ENCODE measurements at places on chromosomes 4 and X.

DNA sequence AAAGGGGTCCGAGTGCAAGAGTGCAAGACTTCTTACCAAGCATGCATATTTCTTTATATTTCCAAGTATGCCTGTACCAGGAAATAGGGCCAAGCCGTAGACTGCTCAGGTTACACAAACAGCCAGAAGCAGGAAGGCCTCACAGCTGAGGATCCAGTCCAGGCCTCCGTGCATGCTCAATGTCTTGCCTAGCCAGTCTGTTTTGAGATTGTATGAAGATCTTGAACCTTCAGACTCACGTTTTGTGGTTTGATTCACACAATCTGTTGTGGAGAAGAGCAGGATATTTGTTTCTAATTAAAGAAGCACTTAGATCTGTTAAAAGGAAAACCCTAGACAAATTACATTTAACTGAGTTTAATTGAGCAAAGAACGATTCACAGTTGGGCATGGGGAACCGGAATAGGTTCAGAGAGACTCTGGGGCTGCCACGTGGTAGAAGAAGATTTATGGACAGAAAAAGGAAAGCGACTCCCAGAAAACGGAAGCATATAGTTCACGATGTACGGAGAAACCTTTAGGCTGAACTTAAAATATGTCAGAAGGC lies 1.2 kb downstream of the MGST2 start:
- no peak for DNase-seq

GRCh38 chr4:134028421-134028820 lies 173.2 kb downstream of the PABPC4L start:
- no peak for DNase-seq

DNA sequence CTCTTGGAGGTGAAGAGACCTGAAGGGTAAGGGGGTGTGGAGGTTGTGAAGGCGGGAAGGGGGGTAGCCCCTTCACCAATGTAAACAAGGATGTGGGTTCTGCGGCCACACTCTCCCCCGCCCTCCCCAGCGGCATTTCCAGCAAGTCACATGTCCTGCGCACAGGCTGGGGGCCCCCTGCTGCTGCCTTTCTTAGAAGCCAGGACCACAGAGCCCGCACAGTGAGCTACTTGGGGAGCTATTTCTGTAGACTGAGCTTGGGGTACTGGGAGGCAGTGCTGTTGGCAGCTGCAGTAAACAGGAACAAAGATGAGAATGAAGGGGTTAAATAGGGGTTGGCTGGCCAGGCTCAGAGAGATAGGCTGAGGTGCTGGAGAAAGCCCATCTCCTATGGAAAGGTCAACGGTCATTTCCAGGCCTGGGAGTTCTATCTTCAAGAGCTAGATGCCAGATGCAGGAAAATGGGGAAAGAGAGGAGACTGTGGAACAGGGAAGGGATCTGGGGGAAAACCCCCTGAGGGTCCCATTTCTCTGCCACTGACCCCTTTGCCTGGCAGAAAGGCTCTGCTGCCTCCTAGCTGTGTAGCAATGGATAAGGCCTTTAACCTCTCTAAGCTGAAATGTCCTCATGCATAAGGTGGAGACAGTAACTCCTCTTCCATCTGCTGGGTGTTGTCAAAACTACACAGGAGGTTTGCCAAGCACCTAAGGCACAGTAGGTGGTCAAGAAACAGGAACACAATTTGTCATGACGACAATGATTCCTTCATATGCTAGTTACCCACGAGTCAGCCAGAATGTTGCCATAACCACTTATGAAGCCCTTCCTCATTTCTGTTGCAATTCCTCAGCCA lies 18.5 kb upstream of the PIM2 start:
- peak; percentile 21 for DNase-seq

DNA sequence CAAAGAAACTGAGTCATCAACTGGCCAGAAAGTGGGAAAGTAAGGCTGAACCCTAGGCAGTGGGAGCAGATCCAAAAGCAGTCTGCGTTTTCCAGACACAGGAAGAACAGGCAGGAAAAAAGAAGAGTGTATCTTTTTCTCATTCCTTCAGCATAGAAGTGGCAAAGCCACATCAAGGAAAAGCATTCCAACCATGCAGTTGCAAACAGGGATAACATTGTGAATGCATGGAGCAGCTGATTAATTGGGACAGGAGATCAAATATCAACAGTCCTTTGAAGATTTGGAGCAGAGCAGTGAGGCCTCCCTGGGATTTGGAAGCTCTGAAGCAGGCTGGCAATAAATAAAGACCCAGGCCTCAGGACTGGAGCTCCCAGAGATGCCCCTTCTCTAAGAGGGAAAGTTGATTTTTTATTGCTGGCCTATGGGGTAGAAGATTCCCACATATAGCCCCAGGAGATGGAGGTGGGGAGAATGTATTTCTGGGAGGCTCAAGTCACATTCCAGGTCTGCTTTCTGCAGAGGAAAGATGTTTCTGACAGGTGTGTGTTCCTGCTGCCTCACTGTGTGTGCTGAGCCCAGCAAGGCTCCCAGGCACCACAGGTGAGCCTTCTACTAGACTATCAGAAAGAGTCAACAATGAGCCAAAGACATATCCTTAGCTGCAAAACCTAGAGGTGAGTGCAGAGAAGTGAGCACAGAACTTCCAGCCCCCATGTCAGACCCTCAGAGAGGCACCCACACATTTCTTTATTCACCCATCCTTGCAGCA lies 222.5 kb downstream of the RAB28 start:
- DNase-seq = no peak

GRCh38 chr4:186095406-186095805 lies 9.1 kb upstream of the FAM149A start:
- no peak for DNase-seq

GRCh38 chr4:962231-963208 lies 10.8 kb downstream of the DGKQ start:
- DNase-seq = peak; percentile 12

DNA sequence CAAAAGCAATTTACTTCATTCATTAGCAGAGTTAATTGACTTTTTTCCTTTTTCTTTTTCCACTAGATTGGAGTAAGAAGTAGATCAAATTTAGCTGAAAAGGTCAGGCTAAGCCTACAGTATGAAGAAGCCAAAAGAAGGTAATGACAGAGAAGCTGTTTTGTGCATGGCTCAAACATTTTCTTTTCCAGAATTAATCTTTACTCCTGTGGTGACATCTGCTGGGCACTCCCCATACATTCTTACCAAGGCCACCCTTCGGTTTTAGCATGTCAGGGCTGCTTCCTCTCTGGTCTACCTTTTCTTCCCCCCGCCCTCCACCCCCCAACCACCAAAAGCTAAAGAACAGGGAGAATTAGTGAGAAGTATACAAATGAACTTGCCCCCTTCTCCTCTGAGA lies 70.2 kb downstream of the CLDN22 start:
- DNase-seq = peak; percentile 33

- no peak for DNase-seq
Measured at GRCh38 chrX:125505207-125505606, 185.5 kb downstream of the TEX13C start.

DNA sequence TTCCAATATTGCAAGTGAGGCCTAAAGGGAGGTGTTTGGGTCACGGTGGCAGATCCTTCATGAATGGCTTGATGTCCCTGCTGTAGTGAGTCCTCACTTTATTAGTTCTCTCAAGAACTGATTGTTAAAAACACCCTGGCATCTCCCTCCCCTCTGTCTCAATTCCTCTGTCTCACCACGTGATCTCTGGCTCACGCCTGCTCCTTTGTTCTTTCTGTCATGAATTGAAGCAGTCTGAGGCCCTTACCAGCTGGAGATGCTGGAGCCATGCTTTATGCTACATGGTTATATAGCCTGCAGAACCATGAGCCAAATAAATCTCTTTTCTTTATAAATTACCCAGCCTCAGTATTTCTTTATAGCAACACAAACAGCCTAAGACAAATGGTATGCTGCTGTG lies 980.7 kb upstream of the GRIA3 start:
- DNase-seq = no peak

DNA sequence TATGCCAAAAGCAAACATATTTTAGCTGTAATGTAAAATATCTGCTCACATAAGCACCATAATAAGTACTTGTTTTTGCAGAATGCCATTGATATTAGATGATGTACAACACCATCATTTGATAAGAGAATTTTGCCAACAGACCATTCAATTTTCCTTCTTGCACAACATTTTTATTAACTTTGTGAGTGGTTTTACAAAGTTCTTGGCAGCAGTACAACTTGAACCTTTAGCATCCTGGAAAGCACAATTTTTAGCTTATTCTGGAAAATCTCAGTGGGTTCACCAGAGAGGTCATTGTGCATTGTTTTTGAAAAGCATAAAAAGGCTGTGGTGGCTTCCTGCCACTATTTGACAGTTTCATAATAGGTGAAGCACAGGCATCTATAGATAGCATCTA lies 26.4 kb upstream of the REPS2 start:
- no peak for DNase-seq

DNA sequence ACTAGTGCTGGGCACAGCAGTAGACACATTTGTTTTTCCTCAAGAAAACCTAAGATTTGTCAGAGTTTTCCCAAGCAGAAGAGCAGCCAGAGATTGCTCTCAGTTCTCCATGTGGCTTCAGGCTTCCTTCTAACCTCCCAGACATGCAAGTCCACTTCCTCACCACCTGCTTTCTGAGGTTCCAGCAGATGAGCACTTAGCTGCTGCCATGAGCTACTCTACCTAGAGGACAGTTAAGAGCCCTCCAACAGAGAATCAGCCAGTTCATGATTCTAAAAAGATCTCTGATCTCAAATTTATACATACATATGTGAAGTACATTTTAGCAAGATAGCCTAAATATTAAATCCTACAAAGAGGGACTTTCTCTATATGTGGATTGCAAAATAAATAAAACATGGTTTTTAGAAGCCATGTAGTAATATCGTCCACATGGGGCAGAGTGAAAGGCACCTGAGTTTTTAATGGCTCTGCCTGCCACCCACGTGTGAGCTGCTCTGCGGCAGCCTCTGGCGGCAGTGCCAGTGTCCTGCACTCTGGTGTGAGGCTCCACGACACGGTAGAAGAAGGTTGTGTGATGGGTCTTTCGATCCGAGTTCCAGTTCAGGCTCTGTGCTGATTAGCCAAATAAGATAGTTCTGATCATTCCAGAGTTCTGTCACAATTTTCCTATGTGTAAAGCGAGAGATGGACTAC lies 10.3 kb downstream of the CYP4V2 start:
- peak; percentile 26 for DNase-seq

DNA sequence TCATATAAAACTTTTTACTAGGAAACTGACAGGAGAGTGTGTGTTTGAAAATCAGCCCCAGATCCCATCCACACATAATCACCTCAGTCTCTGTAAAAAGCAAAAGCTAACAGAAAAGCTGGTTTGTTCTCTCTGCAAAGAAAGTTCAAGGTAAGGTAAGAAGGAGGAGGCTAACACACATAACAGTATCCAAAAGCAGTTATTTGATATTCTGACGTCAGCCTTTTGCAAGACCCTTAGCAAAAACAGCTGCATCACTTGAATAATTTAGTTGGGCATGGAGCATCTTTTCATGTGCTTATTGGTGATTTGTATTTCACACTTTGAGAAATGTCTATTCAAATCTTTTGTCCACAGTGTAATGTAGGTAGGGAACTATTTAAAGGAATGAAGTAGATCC lies 5.5 kb downstream of the TCEAL9 start:
- DNase-seq = no peak

- no peak for DNase-seq
Measured at GRCh38 chrX:73563738-73564068, 706 bp downstream of the CHIC1 start.

DNA sequence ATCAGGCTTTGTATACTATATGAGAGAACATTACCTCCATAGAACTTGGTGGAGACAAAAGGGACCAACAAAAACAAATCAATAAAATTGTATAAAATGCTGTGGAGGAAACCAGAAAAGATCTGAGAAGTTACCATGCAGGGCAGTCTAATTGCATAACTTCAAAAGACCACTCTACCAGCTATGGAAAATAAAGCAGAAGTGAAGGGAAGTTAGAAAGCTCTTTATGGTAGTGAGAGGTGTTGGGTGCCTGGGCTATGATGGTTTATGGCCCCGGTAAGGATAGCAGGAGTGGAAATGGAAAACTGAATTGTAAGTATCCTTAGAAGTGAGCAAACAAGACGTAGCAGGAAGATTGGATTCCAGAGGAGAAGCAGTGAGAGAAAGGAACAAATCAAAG lies 3.1 kb downstream of the TMEM184C start:
- DNase-seq = no peak

- no peak for DNase-seq
Measured at GRCh38 chr4:103400405-103400804, 202.3 kb upstream of the CENPE start.

GRCh38 chrX:130071611-130072344 lies 38.5 kb downstream of the ELF4 start:
- no peak for DNase-seq

- peak; percentile 14 for DNase-seq
Measured at GRCh38 chr4:33162122-33162521, 2442.0 kb downstream of the PCDH7 start.

DNA sequence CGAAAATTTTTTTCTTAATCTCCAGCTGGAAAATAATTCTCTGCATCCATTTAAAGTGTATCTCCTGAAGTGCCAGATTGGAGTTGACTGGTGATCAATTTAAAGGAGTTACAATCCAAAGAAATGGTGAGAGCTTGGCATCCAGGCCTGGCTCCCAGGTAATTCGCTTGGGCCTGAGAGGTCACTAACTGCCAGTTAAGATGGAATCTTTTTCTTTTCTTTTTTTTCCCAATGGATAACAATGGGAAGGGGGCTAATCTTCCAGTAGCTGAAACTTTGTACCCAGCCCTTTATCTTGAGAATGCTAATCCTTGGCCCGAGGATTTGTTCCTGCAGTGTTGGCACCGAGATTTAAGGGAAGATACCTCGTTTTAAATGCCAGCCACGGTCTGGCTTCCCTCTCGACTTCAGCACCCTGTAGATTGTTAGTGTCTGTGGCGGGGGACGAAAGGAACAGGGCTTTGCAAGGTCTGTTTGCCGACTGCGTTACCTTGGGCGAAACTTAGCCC lies 13.3 kb upstream of the PITX2 start:
- DNase-seq = no peak

DNA sequence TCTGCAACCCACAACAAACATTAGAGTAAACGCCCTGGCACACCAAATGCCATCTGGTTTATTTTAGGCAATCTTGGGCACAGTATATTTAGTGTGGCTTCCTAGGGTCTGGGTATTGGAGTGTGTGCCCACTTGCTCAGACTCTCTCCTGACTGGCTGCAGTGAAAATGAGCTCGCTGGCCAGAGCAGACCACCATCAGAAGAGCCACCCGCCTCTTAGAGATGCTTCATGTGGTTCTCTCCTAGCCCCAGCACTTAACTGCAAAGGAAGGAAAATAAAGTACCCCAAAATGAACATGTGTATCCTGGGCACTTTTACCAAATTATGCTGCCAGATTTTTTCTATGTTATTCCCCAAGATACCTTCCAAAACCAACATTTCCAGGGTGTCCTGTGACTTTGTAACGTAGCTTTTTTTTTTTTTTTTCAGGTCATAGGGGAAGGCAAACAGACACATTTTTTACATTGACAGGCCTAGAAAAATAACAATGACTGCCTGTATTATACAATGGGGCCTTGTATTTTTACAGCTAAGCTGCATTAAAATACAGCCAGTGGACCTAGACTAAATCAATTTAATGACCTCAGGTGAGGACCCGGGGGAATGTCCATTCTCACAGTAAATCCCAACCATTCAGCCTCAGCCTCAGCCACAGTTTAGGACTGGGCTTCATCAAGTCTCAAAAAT lies 193.7 kb downstream of the RASL11B start:
- DNase-seq = no peak
